Kidney tubule cell (primary cell): ENCODE measurements at places on chromosomes 5 and 9.
A peak's percentile ranks its signal among the peaks of the same experiment; 100 is the strongest.

GRCh38 chr5:56432321-56432720 lies 199.2 kb upstream of the ANKRD55 start:
- no peak for DNase-seq

DNA sequence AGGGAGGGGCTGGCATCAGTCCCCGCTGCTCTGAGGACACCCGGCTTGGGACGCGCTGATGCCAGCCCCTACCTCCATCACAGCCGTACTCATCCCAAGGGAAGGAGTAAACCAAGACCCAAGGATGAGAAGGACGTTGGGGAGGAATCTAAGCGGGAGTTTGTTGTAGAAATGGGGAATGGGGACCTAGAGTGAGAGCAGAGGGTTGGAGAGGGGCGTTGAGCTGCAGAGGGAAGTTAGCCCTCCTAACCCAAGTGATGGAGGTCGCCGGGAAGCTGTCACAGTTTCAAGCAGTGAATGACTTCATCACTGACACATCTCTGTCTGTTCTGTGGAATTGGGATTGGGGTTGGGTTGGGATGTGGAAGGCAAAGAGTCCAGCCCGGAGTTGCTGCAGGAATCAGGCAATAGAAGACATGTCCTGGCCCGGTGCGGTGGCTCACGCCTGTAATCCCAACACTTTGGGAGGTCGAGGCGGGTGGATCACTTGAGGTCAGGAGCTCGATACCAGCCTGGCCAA lies 759 bp upstream of the SUSD1 start:
- no peak for DNase-seq

DNA sequence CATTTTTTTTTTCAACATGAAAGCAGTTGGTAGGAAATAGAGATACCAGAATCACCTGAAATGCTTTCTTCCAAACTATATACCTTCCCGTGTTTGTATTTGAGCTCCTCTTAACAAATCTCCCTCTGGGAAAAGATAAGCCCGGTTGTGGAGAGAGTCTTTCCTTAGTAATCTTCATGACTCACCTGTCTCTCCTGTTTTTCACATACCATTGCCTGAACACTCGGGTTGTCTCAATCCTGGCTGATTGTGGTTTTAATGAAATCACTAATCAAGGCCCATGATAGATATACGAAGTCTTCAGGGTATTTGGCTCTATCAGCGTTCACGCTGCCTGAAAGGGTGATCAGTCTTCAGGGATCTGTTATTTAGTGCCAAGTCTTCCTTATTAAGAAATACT lies 136.7 kb downstream of the MAN2A1 start:
- peak; percentile 71 for DNase-seq

GRCh38 chr9:17622141-17622540 lies 43.3 kb downstream of the SH3GL2 start:
- DNase-seq = no peak

- no peak for DNase-seq
Measured at GRCh38 chr5:147065071-147065470, 169.8 kb upstream of the STK32A start.

GRCh38 chr5:55231029-55231918 lies 2.1 kb downstream of the CCNO start:
- peak; percentile 29 for DNase-seq

DNA sequence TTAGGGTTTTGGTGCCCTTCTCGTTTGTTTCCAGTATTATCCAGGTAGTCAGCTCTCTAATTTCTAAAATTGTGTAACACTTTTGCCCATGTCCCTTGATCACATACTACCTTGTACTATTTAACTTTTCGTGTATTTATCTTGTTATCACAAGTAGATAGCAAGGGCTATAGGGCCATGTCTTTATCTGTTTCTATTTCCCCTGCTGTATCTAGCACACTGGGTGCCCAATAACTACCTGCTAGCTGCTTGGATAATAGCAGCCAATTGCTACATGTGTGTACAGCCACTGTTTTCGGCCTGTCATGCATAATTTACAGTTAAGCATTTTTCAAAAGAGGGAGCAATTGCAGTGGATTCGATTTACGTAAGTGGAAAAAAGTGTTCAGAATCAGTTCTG lies 64.8 kb upstream of the TNFAIP8 start:
- no peak for DNase-seq

- DNase-seq = no peak
Measured at GRCh38 chr9:114684036-114684435, 2.0 kb upstream of the TEX48 start.

DNA sequence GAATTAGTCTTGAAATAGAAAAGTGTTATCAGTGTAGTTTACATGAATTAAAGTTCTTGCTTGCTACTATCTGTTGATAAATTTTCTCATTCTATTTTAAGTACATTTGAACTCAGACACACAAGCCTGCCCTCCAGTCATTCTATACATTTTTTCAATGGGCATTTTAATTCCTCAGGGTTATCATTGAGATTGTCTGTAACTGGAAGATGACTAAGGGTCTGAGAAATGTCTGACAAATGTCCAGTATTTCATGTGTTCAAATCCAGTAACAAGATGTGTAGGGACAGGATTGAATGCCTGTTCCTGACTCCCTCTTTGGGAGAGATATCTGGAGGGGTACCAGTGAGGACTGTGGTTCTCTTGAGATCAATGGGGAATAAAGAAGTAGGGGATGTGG lies 223.9 kb upstream of the ADAMTSL1 start:
- no peak for DNase-seq

DNA sequence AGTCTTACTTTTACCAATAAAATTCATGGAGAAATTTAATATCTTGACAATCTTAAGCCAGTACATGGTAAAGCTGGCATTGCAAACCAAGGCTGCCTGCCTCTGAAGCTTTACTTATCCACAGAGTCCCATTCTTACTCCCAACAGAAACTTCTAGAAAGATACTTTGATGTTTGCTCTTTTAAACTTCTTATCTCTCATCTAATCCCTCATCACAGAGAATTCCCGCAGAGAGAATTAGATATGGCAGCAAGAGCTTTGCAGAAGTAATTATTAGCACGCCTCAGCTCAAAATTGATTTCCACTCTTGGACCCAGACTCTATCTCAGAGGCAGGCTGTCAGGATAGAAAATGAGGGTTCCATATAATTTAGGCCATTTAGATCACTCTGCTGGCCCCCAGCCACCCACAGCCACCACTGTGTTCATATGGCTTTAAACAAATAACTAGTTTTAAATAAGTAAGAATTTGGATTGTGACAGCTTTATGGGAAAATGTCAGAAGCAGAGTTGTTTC lies 37.9 kb upstream of the GAS1 start:
- DNase-seq = no peak

DNA sequence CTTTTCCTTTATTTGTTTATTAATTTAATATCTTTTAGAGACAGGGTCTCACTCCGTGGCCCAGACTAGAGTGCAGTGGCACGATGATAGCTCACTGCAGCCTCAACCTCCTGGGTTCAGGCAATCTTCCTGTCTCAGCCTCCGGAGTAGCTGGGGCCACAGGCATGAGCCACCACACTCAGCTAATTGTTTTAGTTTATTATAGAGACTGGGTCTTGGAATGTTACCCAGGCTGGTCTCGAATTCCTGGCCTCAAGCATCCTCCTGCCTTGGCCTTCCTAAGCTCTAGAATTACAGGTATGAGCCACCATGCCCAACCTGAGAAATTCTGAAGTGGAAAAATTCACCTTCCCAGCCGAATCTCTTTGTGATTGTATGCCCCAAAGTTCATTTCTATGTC lies 139.4 kb upstream of the SLC12A2 start:
- DNase-seq = no peak

DNA sequence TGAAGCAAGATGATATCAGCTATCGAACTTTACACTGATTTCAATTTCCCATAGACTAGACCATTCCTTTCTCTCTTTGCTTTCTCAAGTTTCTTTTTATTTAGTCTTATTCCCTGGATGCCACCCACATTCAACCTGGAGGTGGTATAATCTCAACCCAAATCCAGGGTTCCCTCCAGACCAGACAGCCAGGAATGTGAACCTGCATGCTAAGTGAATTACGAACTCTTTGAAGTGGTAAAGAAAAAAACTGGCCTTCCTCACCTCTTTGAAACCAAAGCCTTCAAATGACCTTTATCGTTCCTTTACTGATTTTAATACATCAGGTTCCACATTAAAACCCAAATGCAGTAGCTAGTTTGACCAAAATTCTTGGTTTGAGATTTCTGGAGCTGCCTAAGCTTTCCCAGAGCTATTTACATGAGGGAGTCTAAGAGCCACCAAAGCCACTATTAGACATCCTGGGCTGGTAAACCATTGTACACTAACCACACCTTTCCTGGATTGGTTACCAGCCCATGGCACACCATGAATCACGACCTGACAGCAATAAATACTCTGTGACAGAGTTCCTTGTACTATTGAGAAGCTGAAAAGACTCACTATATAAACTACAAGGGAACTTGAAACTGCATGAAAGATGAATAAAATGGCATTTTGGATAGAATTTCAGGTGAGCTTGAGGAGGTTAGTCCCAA lies 323.7 kb downstream of the ADAMTS6 start:
- DNase-seq = peak; percentile 89

- no peak for DNase-seq
Measured at GRCh38 chr5:54621709-54622108, 104.2 kb downstream of the SNX18 start.

DNA sequence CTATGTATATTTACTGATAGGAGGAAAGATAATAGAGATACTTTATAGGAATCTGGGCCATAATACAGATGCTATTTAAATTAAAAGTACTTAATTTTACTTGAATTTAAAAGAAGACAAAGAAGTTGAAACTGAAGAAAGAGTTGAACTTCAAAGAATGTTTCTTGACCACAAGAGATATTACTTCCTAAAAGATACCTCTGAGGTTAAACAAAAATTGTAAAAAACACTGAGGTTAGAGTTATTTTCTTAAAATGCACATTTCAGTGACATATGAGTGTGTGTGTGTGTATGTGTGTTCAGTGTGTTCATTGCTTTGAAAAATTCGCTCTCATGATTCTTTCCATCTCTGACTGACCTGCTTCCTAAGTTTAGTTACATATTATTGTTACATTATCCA lies 3.5 kb upstream of the SEPTIN8 start:
- no peak for DNase-seq

DNA sequence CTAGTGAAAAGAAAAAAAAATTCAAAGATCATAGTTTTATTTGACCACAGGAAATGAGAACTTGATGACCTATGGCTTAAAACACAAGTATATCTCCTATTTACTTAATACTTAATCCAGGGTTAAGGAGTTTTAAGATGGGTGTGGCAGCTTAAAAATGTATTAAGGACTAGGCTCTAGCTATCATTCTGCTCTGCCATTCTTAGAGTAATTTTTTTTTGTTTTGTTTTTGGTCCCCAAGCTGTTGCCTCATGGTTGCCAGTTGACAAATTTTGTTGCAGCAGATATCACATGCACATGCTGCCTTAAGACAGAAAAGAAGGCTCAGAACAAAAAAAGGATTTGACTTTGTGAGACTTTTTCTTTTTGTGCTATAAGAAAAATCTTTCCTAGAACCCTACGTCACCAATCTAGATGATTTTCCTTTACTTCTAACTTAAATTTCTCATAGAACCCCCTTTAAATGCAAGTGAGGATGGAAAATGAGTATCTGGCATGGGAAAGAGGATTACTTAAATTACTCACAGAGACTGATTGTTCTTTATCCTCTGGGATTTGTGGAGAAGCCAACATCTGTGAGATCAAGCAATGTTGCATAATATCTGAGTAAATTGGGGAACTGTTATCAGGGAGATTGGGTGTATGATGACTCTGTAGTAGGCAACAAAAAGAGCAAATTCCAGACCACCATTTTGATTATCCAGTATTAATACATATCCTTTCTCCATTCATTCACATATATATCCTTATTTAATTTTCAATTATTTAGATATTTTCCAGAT lies 364.7 kb upstream of the CD180 start:
- DNase-seq = no peak

DNA sequence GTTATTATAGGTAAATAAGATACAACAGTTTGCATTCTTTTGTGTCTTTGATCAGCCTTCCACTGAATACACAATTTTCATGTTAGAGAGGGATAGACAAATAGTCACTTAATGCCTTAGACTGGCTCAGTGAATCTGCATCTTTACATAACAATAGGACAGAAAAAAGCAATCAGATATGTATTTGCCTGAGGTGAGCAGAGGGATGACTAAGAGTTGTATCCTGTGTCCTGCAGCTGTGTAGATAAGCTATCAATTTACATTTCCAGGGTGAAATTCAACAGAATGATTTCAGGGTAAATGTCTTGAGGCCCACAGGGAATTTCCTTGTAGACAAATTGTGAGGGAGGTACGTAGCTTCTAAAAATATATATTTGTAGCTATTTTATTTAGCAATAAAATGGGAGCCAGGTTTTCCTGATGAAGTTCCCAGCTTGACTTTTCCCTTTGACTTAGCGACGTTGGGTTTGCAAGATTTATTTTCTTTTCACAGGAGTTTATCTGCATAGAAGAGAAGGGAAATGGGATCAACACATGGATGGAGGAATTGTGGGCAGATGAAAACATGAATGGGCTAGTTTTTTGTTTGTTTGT lies 586.1 kb upstream of the CDH6 start:
- DNase-seq = no peak

DNA sequence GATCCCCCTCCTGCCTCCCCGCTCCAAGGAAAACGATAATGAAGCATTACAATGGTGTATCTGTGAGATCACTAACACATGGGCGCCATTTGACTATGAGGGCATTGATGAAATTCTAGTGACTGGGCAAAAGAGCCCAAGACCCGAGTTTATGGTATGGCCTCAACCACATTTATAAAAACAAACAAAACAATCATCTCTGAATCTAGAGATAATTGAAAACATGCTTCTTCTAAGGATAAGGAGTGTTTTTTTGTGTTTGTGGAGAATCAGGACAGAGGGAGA lies 100.9 kb upstream of the SEMA6A start:
- no peak for DNase-seq

DNA sequence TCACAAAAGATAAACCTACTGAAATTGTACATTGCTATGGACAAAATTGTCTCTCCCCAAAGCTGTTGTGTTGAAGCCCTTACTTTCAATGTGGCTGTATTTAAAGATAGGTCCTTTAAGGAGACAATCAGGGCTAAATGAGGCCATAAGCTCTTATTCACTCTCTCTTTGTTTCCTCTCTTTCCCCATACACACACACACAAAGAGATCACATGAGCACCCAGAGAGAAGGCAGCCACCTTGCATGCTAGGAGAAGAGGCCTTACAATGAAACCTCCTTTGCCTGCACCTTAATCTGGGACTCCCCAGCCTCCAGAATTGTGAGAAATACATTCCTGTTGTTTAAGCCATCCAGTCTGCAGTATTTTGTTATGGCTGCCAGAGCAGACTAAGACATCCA lies 1295.6 kb upstream of the CDH6 start:
- no peak for DNase-seq

GRCh38 chr9:16640649-16641048 lies 229.8 kb downstream of the BNC2 start:
- DNase-seq = no peak

DNA sequence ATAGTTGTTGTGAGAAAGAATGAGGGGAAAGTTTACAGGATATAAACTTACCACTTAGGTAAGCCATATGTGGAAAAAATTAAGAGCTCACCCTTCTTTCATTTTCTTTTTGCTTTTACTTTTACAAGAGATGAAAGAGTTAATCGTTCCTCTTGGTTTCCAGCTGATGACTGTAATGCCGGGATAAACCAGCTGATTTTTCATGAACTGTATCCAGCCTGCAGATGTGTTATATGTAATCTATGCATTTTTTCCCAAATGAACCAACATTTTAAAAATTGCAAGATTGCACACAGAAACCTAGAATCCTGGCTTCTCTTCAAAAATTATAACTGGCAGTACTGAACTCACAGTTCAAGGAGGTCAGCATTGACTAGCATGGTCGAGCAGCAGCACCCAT lies 185.9 kb downstream of the GRIA1 start:
- DNase-seq = no peak
